OCI-LY7 (cell line): ENCODE measurements at places on chromosomes 4 and X. TPM values are rescaled to one million over a fixed set of nuclear protein-coding genes. Genes with fewer than 3 reads are reported as not detected.

Gene SOX3
- not detected in 2 replicates for total RNA-seq

Gene TRAM1L1
- total RNA-seq: not detected in 2 replicates

Gene NAP1L5
- 0.29 and 0.37 TPM in 2 replicates for total RNA-seq

GRCh38 chr4:101813604-101814003 lies 23.1 kb downstream of the BANK1 start:
- DNase-seq: peak; percentile 14

- DNase-seq: peak; percentile 35
Observed at GRCh38 chr4:132557660-132558059, 591.4 kb upstream of the PCDH10 start.

DNA sequence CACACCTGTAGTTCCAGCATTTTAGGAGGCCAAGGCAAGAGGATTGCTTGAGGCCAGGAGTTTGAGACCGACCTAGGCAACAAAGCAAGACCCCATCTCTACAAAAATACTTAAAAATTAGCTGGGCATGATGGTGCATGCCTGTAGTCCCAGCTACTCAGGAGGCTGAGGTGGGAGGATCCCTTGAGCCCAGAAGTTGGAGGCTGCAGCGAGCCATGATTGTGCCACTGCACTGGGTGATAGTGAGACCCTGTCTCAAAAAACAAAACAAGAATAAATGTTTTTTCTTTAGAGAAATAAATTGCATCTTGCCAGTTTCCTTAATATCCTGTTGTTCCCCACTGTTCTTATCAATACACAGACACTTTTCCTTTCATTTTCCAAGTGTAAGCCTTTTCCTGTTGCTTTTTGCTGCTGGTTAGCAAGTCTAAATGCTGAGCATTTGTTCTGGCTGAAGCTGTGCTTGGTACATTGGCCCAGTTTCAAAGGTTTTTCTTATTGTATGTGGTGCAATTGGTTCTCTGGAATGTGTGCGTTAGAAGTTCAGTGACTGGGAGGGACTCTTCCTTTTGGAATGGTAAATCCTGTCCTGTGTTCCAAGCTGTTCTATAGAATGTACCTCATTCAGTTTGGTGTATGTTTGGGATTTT lies 98.2 kb downstream of the AFF1 start:
- DNase-seq: no peak

DNA sequence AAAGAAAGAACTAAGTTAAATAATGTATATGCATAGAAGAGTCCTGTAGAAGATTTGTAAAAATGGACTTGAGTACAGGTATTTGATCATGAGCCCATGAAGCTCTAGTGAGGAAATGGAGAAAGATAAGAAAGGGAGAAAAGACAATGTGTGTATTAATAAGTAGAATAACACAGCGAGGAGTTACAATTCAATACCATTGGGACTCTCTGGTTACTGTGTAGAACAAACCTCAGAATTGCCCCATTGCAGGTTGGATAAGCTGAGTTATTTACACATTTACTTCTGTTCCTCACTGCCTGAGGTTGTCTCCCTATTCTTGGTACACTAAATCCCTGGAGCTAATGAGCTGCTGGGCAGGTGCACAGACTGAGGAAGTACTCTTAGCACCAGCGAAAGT lies 33.3 kb downstream of the BANK1 start:
- no peak for DNase-seq

GRCh38 chr4:3405176-3405575 lies 36.6 kb upstream of the HGFAC start:
- DNase-seq: no peak

DNA sequence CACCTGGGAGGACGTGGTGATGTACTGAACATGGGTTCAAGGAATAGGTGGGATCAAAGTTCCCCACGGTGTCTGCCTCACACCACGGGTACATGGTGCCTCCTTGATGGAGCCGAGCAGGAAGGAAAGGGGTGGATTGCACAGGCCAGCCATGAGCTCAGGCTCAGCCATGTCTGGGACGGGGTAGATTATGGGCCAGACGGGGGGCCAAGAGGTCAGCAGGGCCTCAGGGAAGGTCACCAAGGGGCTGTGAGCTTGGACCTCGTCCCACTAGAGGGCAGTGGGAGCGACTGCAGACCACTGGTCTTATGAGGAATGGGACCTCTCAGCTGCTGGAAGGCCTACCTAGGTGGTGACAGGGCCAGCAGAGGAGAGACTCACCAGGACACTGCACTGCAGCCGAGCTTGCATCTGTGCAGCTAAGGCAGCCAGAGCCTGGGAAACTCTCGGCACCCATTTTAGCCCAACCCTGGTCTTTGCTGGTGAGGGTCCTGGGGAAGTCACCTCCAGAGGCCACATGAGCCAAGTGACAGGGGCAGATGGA lies 38.4 kb downstream of the JAKMIP1 start:
- DNase-seq: no peak
